ENCODE measurements at places on chromosomes 1 and 21.

- no peak for DNase-seq
Measured at GRCh38 chr1:220380885-220381284, 108.6 kb upstream of the RAB3GAP2 start.

DNA sequence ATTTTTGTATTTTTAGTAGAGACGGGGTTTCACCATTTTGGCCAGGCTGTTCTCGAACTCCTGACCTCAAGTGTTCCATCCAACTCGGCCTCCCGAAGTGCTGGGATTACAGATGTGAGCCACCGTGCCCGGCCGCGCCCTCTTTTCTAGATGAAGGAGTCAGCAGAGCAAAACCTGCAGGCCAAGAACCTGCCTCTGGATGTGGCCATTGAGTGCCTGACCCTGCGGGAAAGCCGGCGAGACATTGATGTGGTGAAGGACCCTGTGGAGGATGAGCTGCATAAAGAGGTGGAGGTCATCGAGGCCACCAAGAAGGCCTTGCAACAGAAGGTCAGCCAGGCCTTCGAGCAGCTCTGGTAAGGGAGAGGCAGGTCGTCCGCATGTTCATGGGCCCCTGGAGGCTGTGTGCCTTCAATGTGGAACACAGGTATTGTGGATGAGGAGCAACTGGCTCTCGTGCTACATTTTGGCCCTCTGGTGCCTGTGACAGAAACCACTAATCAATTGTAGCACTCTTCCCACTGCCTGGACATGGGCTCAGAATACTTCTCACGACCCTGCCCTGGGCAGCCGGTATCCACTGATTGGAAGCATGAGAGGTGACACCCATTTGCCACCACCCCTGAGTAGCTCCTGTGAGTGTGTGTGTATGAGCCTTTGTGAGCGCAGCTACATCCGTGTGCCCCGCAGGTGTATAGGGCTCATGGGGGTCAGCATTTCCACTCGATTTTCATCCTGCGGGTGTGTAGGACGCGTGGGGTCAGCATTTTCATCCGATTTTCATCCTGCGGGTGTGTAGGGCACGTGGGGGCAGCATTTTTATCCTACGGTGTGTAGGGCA, 2.0 kb downstream of the TEKT2 start:
- DNase-seq, result no peak

- DNase-seq, result no peak
Measured at GRCh38 chr21:33189824-33190223, 39.9 kb upstream of the IFNAR2 start.

GRCh38 chr1:208055535-208055934, 144.6 kb upstream of the CD34 start:
- no peak for DNase-seq

DNA sequence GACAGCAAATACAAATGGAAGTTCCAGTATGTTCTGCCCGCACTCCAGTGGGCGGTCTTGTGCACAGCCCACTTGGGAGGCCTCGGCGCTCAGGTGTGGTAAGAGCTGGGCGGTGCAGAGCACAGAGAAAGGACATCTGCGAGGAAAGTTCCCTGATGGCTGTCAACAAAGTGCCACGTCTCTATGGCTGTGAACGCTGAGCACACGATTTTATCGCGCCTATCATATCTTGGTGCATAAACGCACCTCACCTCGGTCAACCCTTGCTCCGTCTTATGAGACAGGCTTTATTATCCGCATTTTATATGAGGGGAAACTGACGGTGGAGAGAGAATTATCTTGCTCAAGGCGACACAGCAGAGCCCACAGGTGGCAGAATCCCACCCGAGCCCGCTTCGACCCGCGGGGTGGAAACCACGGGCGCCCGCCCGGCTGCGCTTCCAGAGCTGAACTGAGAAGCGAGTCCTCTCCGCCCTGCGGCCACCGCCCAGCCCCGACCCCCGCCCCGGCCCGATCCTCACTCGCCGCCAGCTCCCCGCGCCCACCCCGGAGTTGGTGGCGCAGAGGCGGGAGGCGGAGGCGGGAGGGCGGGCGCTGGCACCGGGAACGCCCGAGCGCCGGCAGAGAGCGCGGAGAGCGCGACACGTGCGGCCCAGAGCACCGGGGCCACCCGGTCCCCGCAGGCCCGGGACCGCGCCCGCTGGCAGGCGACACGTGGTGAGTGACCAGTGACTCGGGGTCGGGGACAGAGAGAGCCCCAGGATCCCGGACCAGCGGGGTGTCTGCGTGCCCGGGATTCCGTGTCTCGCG, at the start of gene IL12RB2:
Gene IL12RB2, plus strand, starts transcription at position 623 of the 810 bp plus-strand sequence. CDS start 12,496 bp downstream, outside the sequence.
- no peak for DNase-seq

GRCh38 chr1:205481629-205482151, 22.8 kb upstream of the CDK18 start:
- DNase-seq, result no peak

DNA sequence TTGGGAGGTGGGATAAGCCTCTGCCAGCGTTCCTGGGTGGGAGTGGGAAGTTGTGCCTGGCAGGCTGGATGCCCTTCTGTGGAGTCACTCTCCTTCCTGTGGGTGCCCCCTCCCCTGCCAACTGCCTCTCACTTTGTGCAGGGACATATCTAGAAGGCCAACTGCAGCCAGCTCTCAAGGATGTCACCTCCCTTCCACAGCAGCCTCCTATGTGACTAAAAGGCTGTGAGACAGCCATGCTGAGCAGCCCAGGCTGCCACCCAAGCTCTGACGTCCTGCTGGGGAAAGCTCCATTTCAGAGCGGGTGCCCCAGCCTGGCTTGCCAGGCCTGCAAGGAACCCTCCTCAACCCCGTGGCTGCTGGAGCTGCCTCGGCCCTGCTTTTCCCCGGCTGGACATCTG, 19.6 kb upstream of the SLC26A9 start:
- peak; percentile 43 for DNase-seq

DNA sequence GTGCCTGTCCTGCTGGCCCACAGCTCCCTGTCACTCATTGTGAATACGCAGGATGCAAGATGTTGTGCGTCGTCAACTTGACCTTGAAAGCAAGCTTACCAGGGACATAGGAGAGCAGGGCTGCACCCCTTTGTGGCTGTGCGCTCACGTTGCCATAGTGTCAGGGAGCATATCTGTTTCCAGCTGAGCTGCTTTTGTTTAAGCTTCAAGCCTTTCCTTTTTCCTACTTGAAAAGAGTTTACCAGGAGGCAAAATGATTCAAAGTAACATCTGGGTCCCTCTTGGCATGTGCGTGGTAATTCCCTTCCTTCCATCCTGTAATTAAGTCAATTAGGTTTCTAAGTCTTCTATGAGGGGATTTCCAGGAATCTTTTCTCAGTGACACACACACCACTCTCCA, 537.1 kb downstream of the AJAP1 start:
- DNase-seq, result no peak

- no peak for DNase-seq
Measured at GRCh38 chr1:153030895-153031294, at the start of gene SPRR1B. Gene SPRR1B (plus strand): TSS chr1:153031203. CDS start chr1:153032346, 1,143 bp downstream.
